Skin of body (tissue), 3 donors: ENCODE measurements at places on chromosomes 3 and 15. TPM values are rescaled to one million over a fixed set of nuclear protein-coding genes. Genes with fewer than 3 reads are reported as not detected.

DNA sequence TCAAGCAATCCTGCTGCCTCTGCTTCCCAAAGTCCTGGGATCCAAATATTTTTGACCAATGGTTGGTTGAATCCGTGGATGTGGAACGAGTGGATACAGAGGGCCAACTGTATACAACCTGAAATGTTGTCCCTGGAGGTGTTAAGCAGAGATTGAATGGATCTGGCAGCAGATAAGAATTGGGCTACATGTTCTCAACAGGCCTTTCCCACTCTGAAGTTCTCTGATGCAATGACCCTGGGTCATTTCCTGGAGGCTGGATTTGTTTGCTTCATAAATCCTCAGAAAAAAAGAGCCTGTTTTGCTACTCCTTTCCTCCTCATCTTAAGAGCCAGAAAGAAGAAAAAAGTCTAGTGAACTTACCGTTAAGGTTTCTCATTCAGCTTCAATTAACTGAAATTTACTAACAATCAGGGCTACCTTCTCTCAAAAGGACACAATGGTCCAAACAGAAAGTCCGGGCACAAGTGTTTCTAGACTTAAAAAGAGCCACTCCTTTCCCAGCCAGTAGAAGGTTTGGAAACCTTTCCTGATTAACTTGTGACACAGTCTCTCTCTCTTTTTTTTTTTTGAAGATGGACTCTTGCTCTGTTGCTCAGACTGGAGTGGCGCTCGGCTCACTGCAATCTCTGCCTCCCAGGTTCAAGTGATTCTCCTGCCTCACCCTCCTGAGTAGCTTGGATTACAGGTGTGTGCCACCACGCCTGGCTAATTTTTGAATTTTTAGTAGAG is 6.5 kb downstream of the ARHGEF3 start:
- no peak for DNase-seq

Gene FETUB
- total RNA-seq: 0.49 TPM

Gene GPR176
- 10.3 TPM for total RNA-seq

Gene DOCK3
- 0.89 TPM for total RNA-seq

Gene MESP2
- total RNA-seq: 0.30 TPM

DNA sequence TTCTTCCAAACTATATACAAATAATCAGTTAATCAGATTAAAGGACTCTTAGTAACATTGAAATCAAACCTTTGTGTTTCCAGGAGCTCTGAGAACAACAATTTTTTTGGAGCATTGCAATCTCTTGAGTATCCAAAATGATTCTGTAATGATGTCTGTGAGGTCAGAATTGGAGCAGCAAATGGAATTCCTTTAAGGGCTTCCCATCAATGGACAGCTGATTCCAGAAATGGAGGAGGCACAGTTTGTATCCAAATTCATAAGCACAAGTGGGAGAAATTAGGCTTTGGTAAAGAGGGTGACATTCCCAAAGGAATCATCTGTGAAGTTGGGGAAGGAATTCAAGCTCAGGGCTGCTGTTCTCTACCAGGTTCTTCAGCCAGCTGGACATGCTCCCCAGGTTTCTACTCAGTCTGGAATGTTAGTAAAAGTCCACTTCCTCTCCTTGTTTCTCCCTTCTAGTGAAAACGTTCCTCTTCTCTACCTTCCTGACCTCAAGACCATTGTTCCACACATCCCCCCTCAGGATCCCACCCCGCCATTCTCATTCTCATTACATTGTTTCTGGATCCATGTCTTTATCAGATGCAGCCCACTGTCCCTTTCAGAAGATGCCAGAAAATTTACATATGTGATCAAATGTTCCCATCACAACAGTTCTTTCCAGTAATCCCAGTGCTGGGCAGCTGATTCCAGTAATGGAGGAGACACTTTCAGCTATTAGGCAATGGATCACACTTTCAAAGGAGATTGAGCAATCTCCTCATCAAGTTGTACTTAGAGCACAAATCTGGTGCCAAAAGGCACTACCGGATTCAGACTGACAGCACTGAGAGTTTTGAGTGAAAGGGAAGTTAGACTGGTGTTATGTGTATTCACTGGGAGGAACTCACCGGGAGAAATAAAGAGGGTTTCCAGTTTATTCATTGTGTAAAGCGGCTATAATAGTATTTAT is 391.3 kb upstream of the TPRG1 start:
- peak; percentile 38 for DNase-seq

Gene SNURF
- total RNA-seq: 19.1 TPM

DNA sequence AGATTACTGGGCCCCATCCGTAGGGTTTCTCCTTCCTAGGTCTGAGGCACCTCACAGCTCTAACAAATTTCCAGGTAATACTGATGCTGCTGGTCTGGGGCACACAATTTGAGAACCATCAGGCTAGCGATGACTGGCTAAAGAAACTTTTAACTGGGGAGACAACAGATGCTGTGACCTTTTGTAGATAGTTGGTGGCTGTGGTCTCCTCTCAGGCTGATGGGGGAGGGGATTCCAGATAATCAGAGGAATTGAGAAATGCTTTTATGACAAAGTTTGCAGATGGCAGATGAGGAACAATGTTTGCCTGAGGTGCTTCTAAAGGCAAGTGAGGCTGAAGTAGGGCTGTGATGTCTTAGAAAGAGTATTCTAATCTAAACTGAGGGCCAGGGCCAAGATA is 13.8 kb upstream of the CCR9 start:
- no peak for DNase-seq

GRCh38 chr3:12501360-12502020 is 17.2 kb downstream of the TSEN2 start:
- DNase-seq: no peak

- peak; percentile 25 for DNase-seq
Observed at GRCh38 chr3:86923071-86923491, 67.9 kb downstream of the VGLL3 start.

DNA sequence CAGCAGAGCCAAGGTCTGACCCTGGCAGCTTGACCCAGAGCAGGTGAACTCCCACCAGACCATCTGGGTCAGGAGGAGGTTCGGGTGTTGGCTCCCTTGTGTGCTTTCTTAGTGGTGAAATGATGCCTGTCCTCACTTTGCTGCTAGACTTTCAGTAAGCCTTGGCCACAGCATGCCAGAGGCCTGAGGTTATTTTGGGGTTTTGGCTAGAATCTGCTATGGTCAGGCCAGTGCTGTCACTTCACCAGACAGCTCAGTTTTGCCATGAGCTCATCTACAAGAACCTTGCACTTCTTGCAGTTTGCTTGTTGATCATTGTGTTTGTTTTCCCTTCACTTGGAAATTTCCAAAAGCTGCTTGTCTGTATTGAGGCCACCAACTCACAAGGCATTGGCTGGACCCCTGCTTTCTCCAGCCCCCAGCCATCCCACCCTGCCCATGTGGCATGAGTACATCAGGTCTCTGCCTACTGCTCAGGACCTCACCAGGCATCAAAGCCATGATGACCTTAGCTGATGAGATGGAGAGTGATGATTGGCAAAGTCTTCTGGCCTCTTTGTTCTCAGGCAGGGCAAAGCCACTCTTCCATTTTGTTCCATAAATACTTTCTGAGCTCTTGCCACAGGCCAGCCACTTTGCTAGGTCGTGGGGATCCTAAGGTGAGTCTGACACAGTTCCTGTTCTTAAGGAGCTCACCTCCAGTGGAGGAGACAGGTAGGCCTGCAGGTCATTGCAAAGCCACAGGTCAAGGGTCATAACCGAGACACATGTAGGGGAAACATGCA is 122.6 kb downstream of the ARNT2 start:
- no peak for DNase-seq

Gene EXOG
- 11.0 TPM for total RNA-seq

DNA sequence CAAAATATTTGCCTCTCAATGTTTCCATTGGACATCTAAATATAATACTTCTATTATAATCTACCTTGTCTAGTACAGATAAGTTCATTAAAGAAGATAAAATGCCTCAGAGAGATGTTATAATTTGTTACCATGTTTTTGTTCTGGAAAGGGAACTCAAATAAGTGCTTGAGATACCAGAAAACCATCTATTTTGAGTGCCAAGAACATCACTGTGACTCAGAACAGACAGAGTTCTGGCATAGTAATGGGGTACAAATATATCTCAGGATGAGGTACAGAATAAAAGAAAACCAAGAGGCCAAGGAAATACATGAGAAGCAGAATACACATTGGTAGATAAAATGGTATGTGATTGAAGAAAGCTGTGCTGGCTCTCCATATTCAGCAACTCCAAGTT is 58.9 kb downstream of the IMPG2 start:
- DNase-seq: no peak

Gene CTXND1
- 0.30 TPM for total RNA-seq

DNA sequence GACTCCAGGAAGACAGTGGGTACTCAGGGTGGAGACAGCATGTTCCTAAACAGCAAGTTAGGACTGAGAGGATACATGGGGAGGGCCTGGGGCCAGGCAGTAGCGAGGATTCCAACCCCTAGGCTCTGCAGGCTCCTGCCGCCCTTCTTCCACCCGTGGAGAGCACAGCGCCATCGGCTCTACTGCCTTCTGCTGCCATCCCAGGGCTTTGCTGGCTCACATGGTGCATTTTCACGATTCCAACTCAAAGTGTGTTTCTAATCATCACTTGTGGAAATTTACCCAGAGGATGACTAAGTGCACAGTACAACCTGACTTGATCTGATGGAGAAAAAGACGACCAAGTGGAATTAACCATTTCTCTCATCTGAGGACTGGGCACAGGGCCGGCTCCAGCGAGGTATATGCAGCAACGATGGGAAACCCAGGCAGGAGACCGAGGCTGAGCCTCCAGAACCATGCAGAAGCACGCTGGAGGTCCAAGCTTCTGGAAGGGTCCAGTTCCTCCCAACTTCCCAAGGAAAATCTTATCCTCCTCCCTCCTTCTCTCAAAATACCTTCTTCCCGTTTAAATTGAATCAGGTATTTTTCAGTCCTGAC is 104.6 kb downstream of the LRIG1 start:
- DNase-seq: no peak

Gene ALDH1L1
- total RNA-seq: 8.8 TPM

Gene PRTG
- total RNA-seq: 1.5 TPM

Gene ZNF80
- not detected for total RNA-seq

- DNase-seq: no peak
Observed at GRCh38 chr3:9045371-9045770, 82.1 kb upstream of the RAD18 start.
